ENCODE measurements at places on chromosomes 13 and 19. TPM values are rescaled to one million over a fixed set of nuclear protein-coding genes. Genes with fewer than 3 reads are reported as not detected.

Gene RFPL4A
- 1.2 TPM for total RNA-seq

GRCh38 chr13:26280295-26280694 lies 26.4 kb downstream of the CDK8 start:
- DNase-seq: no peak

DNA sequence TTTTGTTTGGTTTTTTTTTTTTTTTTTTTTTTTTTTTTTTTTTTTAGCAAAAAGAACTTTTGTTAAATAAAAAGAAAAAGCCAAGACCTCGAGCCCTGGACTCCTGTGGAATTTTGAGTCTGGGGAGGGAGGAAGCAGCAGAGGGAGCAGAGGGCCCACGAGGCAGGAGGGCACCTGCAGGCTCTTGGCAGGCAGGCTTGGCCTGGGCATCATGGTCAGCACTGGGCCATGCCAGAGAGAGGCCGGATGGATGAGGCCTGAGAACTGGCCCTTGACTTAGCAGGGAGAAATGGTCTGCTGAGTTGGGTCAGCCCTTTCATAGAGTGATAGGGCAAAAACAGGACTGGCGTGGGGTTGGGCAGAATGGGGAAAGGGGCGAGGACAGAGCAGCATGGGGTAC lies 100.4 kb downstream of the GPR12 start:
- DNase-seq: no peak

- no peak for DNase-seq
These were observed 7.9 kb downstream of the PIP5K1C start for GRCh38 chr19:3692141-3693024.

- DNase-seq: no peak
These were observed 698.8 kb downstream of the LIG4 start for GRCh38 chr13:107516517-107516916.

DNA sequence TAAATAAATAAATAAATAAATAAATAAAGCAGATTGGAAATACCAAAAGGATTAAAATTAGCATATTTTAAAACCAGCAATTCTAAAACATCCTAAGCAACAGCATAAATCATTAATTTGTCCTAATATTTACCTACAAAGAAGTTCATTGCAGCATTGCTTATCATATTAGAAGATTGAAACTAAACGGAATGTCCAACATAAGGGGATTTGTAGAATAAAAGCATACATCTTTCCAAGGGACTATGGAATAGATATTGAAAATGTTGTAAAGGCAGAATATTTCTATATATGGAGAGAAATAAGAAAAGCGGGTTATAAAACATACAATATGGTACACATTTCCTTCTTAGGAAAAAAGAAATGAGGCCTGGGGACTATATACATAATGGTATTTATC lies 71.1 kb upstream of the RFC3 start:
- DNase-seq: no peak
